ENCODE measurements at places on chromosomes 4 and X.

GRCh38 chrX:46693149-46693548, 65.8 kb downstream of the SLC9A7 start:
- no peak for DNase-seq

DNA sequence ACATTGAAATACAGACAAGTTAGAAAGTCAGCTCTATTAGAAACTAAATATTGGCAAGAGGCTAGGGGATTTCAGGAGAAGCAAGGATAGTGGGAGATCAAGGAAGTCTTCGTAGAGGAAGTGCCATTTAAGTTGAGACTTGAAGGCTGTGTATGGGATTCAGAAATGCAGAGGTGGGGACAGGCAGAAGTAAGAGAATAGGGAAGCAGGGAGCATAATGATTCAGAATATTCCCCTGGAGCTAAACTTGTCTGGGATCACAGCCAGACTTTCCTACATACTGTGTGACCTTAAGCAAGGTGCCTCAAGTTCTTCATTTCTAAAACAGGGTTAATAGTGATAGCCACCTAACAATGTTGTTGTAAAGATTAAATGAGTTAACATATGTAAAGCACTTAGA, 108.8 kb downstream of the DDIT4L start:
- no peak for DNase-seq

DNA sequence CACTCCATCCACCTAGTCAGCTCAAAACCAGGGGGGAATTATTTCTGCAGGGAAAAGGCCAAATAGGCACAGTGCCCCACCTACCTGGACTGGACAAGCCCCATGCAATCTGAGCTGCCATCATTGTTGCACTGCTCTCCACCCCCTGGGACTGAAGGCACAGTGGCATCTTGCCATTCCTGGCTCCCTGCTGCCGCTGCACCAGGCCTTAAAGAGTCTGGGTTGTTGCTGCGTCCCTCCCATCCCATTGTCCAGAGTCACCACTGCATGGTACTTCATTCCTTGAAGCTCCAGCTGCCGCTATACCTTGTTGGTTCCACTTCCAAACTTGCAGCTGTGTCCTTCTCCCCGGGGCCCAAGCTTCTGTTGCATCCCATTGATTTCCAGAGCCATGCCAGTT, 629.7 kb downstream of the STIM2 start:
- no peak for DNase-seq

GRCh38 chr4:182749667-182750167, 167.5 kb downstream of the DCTD start:
- no peak for DNase-seq
